RCC 7860 (cell line): ENCODE measurements at places on chromosomes 11 and 22.

- no peak for DNase-seq
Observed at GRCh38 chr11:1935156-1936071, 11.7 kb upstream of the MRPL23 start.

- no peak for DNase-seq
Observed at GRCh38 chr11:104219096-104219495, 55.1 kb upstream of the PDGFD start.

DNA sequence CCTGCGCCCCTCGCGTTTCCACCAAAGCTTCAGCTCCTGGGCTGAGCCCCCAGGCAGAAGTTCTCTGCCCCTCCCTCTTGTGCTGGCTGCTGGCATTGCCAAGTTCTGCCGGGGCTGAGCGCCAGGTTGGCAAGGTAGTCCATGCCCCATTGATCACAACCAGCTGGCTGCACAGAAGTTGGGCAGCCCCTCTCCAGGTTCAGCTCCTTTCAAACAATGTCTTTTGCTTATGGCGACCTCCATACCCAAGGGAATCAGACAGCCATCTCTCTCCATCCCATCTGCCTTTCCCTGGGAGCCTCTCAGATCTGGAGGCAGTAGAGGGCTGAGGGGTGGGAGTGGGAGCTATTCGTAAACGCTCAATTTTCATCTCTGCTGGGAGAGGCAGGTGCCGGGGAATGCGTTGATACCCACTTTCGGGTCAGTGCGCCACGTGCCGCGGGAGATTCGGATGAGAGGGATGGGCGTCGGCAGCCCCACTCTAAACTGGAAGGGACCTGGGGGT is 1.5 kb downstream of the ADAMTS8 start:
- no peak for DNase-seq

DNA sequence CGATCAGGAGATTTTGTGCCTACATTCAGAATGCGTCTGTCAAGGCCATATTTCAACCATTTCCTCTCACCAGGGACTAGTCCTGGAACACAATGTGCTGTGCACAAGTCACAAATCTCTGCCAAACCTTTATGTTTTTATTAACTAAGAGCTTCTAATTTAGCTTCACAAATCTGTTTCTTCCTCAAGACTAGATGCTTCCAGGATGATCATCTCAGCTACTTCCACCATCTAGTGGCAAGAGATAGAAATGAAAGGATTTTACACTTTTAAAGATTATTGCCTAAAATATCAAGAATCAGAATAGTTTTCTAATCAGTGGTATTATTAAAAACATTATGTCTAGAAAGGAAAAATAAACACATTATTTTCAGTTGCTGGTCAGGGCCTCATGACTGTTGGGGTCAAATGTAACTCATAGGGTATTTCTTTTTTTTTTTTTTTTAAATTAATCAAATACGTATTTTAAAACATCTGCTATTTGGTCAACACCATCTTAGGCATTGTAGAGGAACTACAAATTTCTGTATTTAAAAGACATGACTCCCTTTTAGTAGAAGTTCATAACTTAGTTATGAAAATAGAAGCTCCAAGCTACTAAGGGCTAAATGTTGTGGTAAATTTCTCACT is 1102.6 kb downstream of the DLG2 start:
- DNase-seq: no peak

DNA sequence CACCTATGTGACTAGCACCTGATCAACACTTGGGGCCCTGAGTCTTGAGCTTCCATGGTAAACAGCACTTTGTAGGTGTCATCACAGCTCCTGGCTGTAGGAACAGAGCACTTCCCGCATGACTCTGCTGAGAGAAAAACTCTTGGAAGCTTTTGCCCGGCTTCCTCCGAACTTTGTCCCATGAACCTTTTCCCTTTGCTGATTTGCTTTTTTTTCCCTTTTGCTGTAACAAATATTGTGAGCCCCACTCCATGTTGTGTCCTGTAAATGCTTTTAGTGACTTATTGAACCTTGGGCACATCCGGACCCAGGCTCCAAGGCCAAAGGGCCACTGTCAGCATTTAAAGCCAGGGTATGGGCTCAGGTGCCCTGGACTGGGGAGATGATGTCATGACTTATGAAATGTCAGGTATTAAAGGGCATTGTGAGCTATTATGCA is 391.1 kb downstream of the TENM4 start:
- no peak for DNase-seq

DNA sequence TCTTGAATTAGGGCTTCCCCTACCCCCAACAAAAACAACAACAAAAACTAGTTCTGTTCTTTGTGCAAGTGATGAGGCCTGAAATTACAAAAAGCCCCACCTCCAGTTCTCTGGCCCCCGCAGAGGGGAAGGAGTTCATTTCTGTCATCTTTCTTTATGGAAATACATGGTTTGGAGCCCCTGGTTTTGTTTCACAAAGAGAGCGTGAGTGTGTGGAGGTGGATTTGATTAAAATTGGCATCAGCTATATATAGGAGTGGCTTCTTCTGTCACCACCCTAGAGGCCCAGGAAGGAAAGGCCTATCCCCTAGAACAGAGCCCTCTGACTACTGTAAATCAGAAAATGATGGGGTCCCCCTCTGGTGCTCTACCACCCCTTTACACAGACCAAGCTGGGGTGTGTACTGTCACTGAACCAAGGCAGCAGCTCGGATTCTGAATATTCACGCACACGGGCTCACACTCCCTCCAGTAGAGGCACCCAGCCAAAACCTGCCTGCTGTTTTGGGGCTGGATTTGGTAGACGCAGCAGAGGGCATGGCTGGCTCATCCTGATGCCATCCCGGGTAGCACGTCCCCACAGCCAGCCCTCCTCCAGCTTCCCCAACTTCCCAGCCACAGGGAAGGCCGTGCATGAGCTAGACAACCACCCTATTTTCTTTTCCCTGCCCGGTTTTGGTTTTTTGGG is 19.4 kb downstream of the RCOR2 start:
- no peak for DNase-seq

GRCh38 chr11:30454111-30454510 is 131.2 kb downstream of the ARL14EP start:
- no peak for DNase-seq

GRCh38 chr11:123194337-123195187 is 486 bp downstream of the CLMP start:
- no peak for DNase-seq

- no peak for DNase-seq
Observed at GRCh38 chr22:20222764-20223420, 45.2 kb downstream of the RTN4R start.

- DNase-seq: no peak
Observed at GRCh38 chr11:103625624-103625965, 410.8 kb upstream of the DDI1 start.

- peak; percentile 82 for DNase-seq
Observed at GRCh38 chr11:69654660-69655478, 13.9 kb downstream of the CCND1 start.

DNA sequence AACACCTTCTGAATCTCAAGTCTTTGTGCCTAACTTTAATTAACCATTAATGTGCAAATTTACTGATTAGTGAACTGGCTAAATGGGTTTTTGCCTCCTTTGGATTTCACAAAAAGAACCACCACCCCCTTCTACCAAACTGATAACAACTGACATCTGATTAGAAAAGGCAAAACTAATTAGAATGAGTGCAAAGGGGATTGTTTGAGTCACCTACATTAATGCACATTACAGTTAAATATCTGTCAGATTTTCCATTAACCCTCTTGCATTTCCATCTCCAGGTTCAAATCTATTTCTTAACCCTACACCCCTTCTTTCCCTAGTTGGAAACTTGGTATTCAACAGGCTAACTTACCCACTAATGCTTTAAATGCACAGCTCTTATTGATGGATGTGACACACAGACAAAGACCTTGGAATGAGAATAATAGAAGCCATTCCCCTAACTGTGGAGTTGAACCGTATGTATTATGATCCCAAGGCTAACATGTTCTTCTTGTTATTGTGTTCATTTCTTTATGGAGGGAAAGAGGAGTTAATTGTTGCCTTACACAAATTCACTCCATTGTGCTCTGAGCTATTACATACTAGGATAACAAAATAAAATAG is 161.5 kb upstream of the MTMR2 start:
- no peak for DNase-seq

DNA sequence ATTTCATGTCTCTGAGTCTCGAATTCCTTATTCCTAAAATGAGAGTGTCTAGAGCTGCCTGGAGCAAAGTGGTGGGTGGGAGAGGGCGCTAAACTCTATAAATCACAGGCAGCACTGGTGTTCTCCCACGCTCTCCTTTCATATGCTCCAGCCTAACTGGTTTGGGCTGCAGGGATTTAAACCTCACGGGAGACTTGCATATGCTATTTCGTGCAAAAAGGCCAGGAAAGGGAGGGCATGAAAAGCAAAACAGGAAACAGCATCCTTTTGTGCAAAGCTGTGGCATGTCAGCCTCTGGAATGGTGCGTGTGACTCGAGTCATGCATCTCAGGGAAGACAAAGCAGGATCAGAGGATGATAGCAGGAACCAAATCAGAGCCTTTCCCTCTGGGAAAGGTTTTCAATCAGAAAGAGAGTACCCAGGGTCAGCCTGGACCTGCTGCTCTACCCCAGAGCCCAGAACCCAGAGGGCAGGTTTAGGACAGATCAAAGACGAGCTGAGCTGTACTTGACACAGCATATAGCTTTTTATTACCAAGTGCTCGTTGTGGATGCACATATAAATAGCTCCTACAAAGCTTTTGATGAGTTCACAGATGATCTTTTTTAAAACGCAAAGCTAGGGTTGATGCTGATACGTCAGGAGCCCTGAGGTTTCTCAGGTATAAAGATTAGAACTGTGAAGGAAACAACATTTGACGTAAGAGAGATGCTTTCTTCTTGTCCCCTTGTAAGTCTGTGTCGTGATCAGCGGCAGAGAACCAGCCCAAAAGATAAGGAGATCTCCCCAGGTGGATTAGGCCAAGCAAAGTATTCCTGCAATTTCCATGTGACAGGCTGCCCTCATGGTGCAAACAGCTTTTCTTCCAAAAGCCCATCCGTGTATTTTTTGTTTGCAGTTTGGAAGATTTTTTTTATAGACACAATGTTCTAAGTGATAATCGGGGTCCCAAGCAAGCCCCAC is 46.2 kb upstream of the YWHAH start:
- no peak for DNase-seq

- no peak for DNase-seq
Observed at GRCh38 chr11:83702796-83703195, 416.6 kb upstream of the CCDC90B start.

DNA sequence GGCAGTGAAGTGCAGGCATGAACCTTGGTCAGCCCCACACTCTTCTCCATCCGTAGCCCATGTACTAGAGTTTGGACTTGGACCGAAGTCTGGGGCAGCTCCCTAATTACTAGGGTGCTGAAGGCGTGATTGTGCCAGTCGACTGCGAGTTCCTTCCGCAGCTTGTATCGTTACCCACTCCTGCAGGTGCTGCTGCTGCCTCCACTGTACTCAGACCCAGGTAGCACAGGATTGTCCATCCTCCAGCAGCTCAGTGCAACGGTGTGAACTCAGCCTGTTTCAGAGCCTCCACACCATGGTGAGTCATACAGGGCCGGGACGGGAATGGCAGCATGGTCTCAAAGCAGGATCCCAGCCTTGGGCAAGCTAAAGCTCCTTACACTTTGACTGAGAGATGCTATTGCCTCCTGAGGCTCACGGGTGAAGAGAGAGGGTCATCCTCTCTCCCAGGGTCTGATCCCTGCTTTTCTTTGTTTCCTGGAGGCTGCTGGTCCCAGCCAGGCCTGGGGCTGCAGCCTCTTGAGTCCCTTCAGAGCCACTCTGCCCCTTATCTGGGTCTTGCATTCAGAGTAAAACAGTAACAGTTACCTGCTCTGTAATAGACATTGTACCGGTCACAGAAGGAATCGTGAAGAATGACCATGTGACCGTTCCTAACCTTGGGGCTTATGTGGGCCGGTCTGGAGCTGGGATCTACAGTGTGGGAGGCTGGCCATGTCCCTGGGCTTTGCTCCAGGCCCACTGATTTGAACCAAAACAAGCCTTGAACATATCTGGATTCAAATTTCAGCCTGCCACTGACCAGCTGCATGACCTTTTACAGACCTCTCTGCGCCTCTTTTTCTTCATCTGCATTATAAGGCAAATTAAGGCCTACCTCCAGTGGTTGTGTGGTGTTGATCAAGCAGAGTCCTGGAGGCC is 1.7 kb downstream of the TKFC start:
- DNase-seq: no peak

- peak; percentile 82 for DNase-seq
Observed at GRCh38 chr11:111526501-111526900, 11.9 kb downstream of the HOATZ start.

GRCh38 chr11:70666311-70666710 is 268.0 kb downstream of the CTTN start:
- DNase-seq: no peak

DNA sequence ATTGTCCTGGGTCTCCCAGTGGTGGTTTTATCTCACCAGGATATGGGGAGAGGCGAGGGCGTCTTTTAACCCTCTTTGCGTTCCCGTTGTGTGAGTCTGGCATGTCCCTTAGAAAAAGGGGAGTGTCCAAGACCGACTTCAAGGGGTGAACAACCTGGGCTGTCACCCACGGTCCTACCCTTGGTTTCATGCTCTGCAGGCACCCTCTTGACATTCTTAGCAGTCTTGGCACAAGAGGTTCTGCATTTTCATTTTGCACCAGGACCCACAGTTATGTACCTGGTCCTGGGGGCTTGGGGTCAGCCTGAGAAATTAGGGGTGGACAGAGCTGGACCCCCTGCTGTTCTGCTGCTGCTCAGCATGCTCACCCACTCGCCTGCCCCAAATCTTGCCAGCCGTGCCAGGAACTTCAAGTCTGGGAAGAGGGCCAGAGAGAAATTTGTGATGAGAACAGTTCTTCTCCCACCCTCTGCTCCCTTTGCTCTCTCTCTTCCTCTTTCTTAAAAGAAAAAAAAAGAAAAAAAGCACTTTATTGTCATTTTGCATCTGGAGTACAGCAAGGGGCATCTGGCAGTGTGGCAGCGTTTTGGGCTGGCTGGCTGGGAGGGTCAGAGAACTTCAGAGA is 471.2 kb downstream of the MIAT start:
- no peak for DNase-seq

DNA sequence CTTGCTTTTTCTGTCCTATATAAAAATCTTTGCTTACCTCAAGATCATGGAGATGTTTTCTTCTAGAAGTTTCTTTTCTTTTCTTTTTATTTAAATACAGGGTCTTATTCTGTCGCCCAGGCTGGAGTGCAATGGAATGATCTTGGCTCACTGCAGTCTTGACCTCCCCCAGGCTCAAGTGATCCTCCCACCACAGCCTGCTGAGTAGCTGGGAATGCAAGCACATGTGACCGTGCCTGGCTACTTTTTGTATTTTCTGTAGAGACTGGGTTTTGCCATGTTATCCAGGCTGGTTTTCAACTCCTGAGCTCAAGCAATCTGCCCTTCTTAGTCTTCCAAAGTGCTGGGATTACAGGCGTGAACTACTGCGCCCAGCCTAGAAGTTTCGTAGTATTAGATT is 45.3 kb downstream of the USP35 start:
- DNase-seq: no peak
